Effector memory CD4-positive, alpha-beta T cell (primary cell): ENCODE measurements at places on chromosomes 16 and 17.

GRCh38 chr16:80161799-80162739, 378.7 kb upstream of the DYNLRB2 start:
- DNase-seq, result no peak

DNA sequence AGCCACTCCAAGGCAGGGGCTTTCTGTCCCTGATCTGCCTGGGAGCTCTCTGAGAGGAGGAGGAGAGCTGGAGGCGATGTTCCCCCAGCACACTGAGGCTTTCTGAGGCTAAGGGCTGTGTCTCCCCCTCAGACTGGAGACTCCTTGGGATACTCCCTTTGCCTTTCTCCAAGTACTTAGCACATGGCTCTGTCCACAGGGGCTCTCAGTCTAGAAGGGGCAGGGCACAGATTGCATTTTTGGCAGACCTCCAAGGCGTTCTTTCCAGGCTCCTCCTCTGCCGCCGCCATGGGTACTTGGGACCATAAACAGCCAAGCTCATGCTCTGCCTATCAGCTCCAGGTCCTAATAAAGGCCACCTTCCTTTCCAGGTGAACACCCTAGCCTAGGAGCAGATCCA, 1.8 kb upstream of the GIP start:
- DNase-seq, result no peak

DNA sequence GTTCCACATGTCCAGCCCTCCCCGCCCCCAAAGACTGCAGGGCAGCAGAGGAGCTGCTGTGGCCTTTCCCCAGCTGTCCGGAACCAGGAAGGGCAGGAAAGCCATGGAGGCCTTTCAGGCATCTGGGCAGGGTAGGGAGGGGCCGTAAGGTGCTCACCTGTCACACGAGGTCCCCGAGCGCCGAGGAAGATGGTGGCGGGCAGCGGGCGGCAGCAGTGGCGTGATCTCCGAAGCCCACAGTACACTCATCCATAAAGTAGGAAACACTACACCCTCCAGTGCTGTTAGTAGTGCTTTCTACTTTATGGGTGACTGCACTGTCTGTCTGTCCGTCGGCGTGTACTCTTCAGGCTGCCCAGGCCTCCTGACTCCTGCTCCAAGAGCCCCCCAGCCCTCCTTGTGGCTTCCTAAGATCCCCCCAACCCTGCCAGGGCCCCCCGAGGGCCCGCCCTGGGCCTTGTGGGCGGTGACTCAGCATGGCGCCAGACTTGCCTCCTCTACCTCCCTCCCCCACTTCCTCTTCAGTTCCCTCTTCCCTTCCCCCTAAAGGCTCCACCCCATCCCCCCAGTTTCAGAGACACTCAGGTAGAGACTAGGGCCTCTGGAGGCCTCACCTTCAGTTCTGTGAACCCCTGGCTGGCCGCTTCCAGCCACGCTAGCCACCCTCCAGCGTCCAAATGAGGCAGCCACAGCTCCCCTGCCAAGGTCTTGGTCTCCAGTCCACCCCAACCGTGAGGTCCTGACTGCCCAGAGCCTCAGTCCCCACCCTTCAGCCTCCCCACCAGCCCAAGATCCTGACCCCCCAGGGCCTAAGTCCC, 2.6 kb upstream of the TSPOAP1 start:
- no peak for DNase-seq

GRCh38 chr17:71558901-71559300, 561.9 kb upstream of the SOX9 start:
- DNase-seq, result no peak

- DNase-seq, result no peak
Observed at GRCh38 chr16:65213866-65214595, 92.2 kb upstream of the CDH11 start.

DNA sequence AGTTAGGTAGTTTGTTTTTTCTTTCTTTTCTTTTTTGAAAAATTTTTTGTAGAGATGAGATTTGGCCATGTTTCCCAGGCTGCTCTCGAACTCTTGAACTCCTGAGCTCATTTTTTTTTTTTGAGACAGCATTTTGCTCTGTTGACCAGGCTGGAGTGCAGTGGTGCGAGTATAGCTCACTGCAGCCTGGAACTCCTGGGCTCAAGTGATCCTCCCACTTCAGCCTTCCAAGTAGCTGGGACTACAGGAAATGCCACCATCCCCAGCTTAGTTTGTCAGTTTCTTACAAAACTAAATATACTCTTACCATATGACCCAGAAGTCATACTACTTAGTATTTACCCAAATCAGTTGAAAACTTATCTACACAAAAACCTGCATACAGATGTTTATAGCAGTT, 14.4 kb upstream of the FBXO47 start:
- DNase-seq, result no peak

GRCh38 chr17:57016071-57016763, 38.3 kb downstream of the SCPEP1 start:
- DNase-seq, result no peak

DNA sequence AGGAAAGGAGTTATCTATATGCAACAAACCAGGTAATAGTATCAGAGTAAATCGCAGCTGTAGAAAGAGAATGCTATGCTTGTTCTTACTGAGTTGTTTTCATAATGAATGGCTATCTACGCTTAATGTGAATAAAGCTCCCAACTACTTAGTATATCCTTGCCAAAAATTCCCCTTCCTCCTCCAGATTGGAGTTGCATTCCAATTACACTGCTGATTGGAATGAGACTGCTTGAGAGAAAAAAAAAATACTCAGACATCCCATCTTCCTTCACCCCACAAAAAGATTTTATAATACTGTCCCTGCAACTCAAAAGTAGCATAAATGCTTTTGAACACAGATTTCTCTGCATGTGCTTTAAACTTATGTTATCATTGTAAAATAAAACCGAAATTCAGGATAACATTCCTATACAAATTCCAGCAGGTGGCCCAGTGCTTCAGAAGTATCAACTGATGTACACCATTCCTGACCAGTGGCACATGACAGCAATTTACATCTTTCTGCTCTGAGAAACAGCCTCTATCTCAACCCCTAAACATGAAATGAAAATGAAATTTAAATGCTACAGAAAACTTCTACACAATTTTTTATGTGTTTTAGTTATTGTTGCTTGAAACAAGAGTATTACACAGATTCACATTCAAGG, 47.0 kb downstream of the SMURF2 start:
- DNase-seq, result no peak

- no peak for DNase-seq
Observed at GRCh38 chr16:15810411-15810810, 46.4 kb downstream of the MYH11 start.

- DNase-seq, result no peak
Observed at GRCh38 chr16:10761373-10761772, 17.7 kb downstream of the NUBP1 start.

GRCh38 chr16:54847207-54847606, 83.5 kb upstream of the IRX5 start:
- no peak for DNase-seq

- DNase-seq, result no peak
Observed at GRCh38 chr16:86086471-86086870, 187.5 kb downstream of the IRF8 start.

GRCh38 chr17:7982666-7983065, 19.7 kb upstream of the GUCY2D start:
- DNase-seq, result no peak

DNA sequence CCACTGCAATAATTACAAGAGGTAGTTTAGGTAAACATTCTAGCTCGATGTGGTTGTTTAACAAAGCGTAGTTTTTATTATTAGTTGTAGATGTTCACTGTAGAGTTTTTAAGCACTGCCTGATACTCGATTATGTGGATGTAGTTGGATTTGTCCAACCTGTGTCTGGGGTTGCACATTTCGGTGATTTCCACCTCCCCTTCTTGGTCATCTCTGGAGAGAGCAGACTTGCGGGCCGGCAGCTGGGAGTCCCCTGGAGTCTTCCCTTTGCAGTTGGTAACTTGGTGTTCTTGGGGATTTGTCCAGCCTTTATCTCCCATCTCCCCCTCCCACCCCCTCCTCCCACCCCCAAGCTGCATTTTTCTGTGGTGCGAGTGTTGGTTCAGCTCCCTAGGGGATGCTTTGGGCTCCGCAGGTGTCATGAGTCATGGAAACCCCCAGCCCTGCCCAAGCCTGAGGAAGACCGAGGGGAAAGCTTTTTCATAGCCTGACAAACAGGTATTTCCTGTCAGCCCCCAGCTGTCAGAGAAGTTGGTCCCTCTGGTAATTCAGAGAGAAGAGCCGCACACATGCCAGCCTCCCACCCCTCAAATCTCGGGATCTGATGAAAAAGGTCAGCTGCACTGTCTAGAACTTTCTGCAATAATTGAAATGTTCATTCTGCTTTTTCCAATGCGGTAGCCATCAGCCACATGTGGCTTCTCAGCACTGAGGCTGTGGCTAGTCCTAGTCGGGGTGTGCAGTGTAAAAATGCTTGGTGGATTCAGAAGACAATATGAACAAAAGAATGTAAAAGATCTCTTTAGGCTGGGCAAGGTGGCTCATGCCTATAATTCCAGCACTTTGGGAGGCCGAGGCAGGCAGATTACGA, 50.3 kb downstream of the KSR1 start:
- no peak for DNase-seq

- DNase-seq, result no peak
Observed at GRCh38 chr17:44236444-44236991, 17.0 kb upstream of the UBTF start.

GRCh38 chr17:27558842-27559505, 72.0 kb upstream of the LGALS9 start:
- DNase-seq, result no peak

GRCh38 chr17:74852237-74853047, 7.2 kb downstream of the GRIN2C start:
- DNase-seq, result peak; percentile 22

DNA sequence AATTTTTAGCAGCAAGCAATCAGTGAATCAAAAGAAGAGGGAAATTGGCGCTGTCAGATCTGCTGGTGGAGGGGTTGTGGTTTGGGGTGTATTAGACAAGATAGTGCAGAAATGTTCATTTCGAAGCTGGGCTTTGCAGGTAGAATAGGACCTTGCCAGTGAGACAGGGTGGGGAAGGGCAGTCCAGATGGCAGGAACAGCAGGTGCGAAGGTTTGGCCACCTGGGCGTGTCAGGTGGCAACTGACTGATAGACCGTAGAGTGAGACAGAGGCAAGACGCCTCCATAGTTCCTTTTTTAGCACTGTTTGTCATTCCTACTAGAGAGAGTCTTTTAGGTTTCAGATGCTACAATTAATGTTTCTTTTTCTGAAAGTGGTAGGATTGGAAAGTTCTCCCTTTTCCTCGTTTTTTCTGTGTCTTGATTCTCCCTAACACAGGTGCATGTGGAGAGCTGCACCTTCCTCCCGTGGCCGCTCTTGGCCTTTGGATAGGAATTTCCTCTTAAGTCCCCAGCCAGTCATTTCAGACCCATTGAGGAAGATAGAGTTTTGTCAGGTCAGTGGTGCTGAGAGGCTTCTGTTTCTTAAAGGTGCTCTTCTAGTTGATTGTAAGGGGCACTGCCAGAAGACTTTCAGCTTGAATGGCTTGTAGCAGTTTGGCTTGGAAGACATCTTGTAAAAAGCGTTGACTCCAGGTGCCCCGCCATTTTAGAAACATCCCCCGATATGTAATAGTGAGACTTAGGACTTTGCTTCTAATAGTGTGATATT, 315.6 kb downstream of the SNX29 start:
- DNase-seq, result no peak

GRCh38 chr16:27347930-27348685, 34.3 kb downstream of the IL4R start:
- DNase-seq, result no peak

- DNase-seq, result no peak
Observed at GRCh38 chr16:50637716-50638602, 43.2 kb downstream of the SNX20 start.

DNA sequence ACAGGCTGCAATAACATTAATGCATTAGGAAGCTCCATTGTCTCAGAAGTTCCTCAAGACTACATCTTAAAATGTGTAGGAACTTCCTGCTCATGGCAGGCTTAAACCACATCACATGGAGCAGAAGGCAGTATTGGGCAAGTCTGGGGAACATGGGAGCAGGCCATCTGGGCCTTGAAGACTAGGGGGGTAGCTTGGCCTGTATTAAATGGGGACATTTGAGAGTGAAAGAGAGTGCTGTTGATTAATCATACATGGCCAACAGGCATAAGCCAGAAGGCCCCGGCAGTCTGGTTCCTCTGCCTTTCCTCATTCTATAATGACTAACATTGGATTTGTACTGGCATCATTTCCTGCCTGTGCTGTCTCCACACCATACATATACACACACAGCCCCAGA, 25.2 kb upstream of the SLC5A11 start:
- no peak for DNase-seq

DNA sequence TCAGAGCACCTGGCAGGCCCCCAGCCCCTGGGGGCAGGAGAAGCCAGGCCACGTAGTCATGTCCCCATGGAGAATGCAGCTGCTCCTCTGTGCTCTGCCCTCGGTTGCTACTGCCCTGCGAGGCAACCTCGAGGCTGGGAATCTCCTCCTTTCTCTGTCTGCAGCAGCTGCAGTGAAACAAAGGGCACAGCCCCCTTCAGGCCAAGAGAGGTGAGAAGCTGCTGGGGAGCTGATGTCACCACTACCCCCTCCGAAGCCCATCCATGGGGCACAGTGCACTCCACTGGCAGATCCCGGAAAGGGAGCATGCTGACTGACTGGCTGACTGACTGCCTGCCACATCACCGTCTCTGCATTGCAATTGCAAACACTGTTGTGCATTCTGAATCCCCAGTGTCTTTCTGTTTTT, 103.7 kb downstream of the GRIN2A start:
- DNase-seq, result no peak

DNA sequence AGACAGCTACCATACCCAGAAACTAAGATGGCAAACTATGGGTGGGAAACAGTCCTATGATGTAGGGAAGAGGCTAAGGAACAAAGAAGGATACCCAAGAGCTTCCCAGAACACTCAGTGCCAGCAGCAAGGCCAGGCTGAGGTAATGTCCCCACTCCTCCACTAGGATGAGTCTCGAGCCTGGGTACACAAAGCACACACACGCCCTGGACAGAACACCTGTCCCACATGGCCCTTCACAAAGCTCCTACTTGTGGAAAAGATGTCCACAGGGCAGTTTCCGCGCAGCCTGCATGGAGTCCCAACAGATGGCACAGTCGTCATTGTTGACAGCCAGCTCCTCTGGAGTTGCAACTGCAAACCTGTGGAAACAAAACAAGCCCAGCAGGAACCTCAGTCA, 23.9 kb downstream of the AMFR start:
- DNase-seq, result no peak

GRCh38 chr17:82623707-82624106, 24.5 kb downstream of the WDR45B start:
- DNase-seq, result no peak

GRCh38 chr17:1002771-1003555, 6.0 kb downstream of the TIMM22 start:
- no peak for DNase-seq

- DNase-seq, result no peak
Observed at GRCh38 chr16:75229172-75230031, 10.6 kb downstream of the CTRB1 start.
